CD4-positive, alpha-beta T cell treated with Interleukin-6 at 100 ng/mL for 8 hours (primary cell): ENCODE measurements at places on chromosomes 7 and 10.

DNA sequence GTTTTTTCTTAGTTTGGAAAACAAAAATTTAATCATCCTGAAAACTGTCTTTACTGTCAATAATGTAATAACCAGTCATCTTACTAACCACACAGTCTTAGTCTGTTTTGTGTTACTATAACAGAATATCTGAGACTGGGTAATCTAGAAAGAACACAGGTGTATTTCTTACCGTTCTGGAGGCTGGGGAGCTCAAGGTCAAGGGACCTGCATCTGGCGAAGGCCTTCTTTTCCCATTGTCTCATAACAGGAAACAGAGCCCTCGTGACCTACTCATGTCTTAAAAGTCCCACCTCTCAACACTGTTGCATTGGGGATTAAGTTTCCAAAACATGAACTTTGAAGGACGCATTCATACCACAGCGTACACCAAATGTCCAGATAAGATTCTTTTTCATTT lies 932.3 kb downstream of the CNTNAP2 start:
- DNase-seq, result no peak

DNA sequence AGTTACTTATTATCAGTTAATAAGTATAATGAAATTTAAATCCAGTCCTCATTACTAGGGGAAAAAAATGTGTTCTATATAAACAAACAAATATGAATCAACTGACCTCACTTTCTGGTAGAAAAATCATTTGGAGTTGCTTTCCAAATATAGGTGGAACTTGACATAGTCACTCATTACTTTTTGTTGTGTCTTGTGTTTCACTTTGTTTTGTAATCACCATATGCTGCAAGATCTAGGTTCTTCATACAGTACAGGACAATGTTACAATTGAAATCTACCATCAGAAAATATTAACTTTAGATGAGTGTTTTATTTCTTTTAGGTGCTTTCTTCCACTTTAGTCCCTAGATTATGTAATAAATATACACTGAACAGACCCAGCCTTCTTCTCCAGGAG lies 16.9 kb downstream of the TFEC start:
- DNase-seq, result no peak

GRCh38 chr10:59695637-59696036 lies 14.0 kb downstream of the SLC16A9 start:
- DNase-seq, result no peak

DNA sequence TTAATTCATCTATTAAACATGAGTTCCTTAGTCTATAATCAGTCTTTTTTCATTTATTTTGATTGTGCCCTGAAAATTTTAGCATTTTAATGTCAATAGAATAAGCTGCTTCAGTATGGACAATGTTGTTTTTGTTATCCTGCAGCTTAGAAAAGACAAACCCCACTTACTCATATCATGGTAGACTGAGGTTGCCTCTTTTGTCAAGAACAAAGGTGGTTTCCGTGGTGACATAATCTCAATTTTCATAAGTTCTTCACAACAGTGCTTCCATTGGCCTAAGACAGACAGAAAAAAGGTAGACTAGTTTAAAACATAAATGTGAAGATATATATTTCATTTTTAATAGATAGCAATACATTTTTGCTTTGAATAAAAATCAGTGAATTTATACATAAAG lies 69.1 kb downstream of the RTKN2 start:
- DNase-seq, result peak; percentile 34

GRCh38 chr7:155208681-155209477 lies 88.8 kb upstream of the INSIG1 start:
- DNase-seq, result no peak

GRCh38 chr7:83111391-83111790 lies 51.3 kb downstream of the PCLO start:
- DNase-seq, result no peak
